Adrenal gland (tissue), 19 donors: ENCODE measurements at places on chromosomes 12 and 14. TPM values are rescaled to one million over a fixed set of nuclear protein-coding genes. Genes with fewer than 3 reads are reported as not detected.

The SCN8A gene
- 1.5 TPM for total RNA-seq

The TBX5 gene
- total RNA-seq = not detected

The KRT6B gene
- total RNA-seq = not detected

The COCH gene
- total RNA-seq = 2.7 TPM

The VASH1 gene
- 27.8 TPM for total RNA-seq

The RFX4 gene
- not detected for total RNA-seq

The POTEG gene
- total RNA-seq = not detected

The HNF1A gene
- not detected for total RNA-seq

The KCTD10 gene
- total RNA-seq = 77.8 TPM

The TDG gene
- total RNA-seq = 18.6 TPM

The CLEC12A gene
- not detected for total RNA-seq
